ENCODE measurements at places on chromosomes 6 and 20.

- no peak for DNase-seq
Observed at GRCh38 chr6:13457577-13457976, 29.8 kb downstream of the GFOD1 start.

DNA sequence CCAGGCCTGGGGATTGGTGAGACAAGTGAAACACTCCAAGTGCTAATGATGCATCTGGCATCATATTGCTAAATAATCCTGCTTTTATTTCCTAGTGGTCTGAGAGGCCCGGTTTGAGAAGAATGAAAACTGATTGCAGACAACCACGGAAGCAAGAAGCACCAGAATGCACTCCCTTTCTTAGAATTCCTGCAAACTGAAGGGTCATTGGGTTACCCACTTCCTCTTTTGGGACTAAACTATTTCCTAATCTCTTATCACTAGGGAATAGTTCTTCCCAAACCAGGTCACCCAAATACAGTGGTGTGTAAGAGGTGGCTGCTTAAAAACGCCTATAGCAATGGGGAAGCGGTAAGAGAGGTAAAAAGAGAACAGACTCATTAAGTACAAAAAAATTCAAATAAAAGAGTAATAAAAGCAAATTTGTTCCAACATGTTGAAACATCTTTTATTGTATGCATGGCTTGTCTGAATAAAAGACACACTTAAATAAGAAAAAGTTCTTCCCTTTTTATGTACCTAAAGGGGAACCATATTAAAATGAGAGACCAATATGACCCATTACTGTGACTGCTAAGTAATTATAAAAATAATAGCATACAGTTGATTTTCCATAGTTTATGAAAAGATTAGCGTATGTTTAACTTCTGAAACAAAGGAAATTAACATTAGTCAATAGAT is 125.8 kb downstream of the MYB start:
- no peak for DNase-seq

DNA sequence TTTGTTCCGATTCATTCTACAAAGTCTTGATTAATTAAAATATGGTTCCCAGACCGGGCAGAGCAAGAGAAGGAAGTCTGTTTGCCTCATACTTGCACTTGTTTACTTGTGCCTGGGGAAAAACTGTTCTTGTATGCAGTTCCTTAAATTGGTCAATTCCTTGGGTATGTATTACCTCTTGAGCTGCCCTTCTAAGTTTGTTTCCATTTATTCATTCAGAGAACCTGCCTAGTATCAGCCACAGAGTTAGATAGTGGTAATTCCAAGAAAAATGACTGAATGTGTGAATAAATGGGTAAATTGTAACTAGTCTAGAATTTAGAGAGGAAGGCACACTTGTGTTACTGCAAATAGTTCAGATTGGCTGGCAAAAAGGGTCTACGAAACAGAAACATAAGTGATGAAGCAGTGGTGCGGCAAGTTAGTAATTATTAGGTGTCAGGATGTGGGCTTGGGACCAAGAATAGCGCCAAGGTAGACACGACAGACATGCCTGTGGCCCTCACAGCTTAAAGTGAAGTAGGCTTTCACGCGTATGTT is 525 bp upstream of the MAK start:
- DNase-seq, result no peak

DNA sequence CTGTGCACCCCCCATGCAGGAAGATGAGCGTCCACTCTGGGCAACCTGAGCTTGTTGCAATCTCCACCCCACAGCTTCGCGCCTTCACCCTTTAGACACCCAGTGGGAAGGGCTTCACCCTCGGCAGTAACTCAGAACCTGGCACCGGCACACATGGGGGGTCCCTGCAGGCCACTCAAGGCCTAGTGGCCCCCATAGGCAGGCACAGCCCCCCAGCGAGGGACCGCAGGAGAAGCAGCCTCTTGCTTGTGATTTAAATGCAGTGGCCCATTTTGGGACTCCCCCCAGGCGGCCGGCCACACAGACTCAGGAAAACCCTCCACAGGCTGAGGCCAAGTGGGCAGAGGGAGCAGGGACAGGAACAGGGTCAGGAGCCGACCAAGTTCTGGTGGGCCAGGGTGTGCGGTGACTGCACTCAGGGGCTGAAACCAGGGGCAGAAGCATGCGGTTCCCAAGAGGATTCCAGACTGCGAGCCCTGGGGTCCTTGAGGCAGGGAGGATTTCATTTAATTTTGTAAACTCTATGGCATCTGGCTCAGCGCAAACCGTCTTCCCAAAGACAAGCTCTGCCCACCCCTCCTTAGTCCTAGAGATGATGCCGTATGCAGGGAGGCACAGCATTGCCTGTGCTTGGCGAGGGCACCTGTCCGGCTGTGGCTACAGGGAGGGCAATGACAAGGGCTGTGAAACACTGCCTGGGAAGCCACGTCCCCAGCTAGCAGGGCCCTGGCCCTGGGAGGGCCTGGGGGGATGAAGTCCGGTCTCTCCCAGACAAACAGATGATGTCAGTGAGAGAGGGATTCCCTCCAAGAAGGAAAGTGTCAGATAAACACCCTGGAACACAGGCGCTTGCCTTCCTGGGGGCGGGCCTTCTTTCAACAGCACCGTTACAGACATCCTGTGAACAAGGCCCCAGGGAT is 52.9 kb upstream of the GPR31 start:
- DNase-seq, result no peak

GRCh38 chr20:36355469-36356171 is 49.5 kb downstream of the DLGAP4 start:
- DNase-seq, result no peak

GRCh38 chr20:14785065-14785743 is 447.8 kb upstream of the FLRT3 start:
- DNase-seq, result no peak

DNA sequence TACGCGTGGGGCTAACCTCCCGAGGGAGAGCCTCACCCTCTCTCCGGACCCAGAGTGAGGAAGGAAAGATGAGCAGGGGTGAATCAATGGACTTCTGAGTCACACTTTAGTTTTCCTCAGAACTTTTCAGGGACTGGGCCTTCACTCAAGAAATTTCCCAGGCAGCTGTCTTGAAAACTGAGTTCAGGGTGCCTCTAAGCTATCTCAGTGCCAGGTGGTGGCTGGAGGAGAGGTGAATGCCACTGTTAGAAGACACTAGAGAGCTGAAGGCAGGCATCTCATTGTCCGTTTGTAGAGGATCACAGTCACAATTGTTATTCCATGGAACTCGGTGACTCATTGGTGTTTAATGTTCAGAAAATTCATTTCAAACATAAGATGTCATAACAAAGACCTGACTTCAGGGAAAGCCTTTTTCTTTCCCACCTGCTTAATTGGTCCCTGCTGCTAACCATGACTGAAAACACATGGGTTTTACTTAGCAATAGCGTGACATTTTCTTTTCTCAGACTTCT is 5.3 kb upstream of the SERPINB6 start:
- DNase-seq, result no peak

DNA sequence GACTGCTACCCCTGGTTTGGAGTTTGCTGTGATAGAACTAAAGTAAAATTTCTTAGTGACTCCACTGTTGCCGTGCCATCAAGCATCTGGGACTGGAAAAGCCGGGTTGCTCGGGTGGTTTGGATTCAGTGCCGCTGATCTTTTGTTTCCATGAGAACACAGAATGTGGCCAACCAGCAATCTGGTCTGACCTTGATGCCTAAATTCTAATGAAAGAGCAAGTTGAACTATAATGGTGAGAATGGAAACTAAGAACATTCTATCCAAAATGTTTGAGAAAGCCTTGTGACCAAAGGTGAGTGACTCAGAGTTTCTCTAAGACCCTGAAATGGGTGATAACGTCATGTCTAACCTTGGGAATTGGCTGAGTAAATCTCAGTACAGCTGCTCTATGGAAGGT is 9.9 kb upstream of the PI16 start:
- DNase-seq, result no peak

DNA sequence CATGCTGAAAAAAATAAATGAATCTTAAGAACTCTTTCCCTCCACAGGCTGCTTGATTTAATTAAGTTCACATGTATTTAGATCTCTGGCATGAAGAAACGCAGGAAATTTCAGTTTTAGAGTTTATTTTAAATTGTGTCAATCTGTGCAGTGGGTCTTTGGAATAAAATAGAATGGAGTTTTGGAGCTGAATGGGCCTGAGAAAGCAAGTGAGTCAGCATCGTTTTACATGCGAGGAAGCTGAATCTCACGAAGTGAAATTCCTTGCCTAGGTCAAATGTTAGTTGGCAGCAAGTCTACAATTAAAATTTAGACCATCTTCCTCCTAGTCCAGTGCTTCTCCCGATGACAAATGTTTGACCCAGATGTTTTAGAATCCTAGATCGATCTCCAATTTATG is 22.4 kb downstream of the MAP7 start:
- DNase-seq, result no peak

DNA sequence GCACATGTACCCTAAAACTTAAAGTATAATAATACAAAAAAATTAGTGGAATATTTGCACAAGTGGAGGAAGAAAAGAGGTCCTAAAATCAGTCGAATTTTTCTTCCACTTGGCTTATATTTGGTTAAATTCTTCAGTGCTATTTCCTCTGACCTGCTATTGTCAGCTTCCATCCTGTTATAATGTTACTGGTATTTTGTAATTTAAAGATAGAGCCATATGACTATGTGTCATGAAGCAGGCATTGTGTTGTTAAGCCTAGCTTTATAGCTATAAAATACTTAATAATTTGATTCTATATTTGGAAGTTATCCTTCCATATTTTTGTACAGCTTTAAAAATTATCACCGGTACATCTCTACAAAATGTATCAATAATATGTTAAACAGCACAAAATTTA is 455.9 kb upstream of the MARCKS start:
- no peak for DNase-seq

- DNase-seq, result no peak
Observed at GRCh38 chr20:3889489-3890397, 556 bp downstream of the PANK2 start.

DNA sequence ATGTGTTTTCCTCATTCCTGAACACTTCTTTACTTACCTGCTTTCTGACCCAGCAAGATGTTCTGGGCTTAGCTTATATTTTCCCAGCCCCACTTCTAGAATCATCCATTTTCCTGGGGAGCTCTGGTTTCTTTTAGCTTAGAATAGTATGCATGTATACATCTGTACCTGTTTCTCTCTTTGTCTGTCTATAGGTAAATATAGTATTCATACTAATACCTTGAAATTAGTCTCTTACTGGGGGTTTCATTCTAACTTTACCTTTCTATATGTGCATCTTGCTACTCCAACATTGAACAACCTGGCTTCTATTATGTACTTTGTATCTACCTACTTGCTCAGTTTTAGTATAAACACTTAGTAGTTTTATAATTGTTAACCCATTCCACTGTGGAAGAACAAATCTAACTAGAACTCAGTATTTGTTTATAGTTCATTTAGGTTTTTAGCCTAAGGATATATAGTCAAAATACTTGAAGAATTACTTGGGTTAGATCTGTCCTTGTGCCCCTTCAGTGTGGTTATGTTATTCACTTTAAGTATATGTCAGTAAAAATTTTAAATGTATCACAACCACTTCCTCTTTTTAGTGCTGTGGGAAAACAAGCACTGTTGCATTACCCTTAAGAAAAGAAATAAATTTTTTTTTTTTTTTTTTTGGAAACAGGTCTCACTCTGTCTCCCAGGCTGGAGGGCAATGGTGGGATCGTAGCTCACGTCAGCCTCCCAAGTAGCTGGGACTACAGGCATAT is 54.0 kb downstream of the ASXL1 start:
- no peak for DNase-seq

DNA sequence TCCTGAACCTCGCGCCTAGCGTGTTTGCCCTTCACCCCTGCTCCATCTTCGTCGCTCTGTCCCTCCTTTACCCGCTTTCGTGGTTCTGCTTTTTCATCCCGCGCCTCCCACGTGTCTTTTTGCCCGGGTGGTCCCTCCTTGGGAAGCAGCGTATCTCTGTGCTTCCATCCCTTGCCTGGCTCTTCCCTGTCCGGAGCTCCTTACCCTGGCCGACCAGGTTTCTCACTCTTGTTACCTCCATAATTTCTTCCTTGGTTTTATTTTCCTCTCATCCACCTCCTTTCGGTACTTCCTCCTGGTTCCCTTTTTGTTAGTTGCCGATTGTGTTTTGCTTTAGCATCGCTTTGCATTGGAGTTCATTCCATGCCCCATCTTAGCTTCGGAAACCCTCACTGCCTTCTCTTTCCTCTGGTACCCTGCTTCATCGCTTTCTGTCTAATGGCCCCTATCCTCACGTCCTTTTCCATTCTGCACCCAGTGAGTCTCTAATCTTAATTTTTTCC is 735 bp downstream of the FAM135A start:
- peak; percentile 58 for DNase-seq

DNA sequence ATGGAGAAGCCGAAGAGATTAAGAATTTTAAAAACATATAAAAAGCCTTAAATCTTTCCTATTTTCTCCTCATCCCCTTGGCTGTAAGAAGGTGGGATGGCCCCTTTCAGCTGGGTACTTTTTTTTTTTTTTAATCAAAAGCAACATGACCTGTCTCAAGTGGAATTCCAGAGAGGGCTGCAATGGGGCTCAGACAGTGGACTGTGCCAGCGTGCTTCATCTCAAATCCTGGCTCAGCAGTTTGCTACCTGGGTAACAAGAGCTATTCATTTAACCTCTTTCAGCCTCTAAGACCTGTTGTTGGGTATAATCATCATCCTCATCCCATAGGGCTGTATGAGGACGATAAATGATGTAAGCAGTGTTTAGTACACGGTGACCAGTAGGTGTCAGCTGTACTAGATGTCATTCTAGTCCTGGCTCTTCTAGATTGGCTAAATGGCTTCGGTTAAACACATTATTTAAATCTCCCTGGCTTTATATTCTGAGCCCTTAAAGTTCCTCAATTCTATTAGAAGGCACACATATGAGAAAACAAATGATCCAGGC is 6.9 kb upstream of the PPP1R3G start:
- DNase-seq, result no peak

DNA sequence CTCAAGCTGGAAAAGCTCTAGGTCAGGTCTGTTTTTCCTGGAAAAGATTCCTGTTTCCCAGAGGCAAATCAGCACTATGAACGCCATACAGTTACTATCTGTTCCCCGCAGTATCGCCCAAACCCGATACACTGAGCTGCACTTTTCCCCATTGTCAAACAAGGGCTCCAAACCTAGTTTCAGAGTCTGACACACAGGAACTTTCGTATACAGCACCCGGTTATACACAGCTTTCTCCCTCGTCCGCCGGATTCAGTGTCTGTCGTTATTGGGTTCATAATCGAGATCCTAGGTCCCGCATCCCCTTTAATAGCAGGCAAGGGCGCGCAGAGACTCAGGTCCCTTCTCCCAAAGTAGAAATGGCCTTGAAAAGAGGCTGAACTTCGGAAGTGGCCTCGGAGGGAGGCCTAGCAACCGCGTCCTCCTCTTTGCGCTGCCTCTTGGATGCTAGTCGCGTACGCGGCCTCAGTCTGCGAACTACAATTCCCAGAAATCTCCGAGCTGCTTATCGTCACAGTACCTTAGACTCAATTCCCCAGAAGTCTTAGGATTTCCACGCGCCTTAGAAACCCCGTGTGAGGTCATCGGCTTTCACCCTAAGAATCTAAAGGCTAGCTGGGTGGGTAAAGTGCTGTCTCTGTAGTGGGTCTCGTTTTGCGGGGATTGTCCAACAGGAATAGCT is 34.2 kb downstream of the ZNF391 start:
- DNase-seq, result no peak

- no peak for DNase-seq
Observed at GRCh38 chr6:26183581-26184366, 96.5 kb downstream of the HFE start.
